ENCODE measurements at places on chromosomes 1 and 21. TPM values are rescaled to one million over a fixed set of nuclear protein-coding genes. Genes with fewer than 3 reads are reported as not detected.
A peak's percentile ranks its signal among the peaks of the same experiment; 100 is the strongest.

DNA sequence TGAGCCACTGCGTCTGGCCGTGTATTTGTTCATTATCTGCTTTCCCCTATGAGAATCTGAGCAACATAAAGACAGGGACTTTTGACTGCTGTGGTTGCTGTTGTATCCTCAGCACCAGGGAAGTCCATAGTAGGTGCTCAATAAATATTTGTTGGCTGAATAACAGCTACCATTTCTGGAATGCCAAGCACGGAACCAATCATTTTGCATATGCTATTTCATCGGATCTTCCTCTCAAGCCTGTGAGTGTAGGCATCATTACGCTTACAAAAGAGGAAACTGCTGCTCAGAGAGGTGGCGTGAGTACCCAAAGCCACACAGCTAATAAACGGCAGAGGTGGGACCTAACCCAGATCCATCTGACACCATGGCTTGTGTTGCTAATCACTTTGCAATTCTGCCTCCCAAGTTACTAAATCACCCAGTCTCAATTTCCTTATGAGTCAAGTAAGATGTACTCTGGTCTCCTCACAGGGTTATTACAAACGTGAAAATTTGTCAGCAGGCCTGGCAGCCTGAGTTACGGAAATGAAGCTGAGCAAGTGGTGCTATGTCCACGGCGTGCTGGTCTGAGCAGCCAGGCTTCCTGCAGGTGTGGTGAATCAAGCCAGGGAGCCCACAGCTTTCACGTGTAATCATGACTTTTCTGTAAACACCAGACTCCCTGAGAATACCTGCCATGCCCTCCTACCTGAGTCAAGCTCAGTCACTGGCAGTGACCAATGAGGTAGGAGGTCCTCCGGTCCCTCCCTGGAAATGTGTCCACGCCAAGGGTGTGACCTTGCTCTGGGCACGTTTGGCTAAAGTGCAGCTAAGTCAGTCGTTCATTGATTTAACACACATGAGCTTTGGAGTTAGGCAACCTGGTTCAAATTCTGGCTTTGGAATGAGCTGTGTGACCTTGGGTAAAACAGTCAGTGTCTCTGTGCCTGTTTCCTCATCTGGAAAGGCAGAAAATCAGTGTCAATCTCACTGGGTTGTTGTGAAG is 4.8 kb upstream of the RHCE start:
- peak; percentile 19 for DNase-seq
- H3K27me3 ChIP-seq = no peaks in the 10 kb centered on the region
- H3K4me1 ChIP-seq = peaks cover 29% of the 10 kb centered on the region
- H3K36me3 ChIP-seq = no peaks in the 10 kb centered on the region

The TAS1R3 gene
- 0.15 TPM for total RNA-seq

The TARS2 gene
- total RNA-seq = 22.8 TPM

- H3K4me3 ChIP-seq = no peak overlapping the region
- peaks cover 82% of the 10 kb centered on the region for H3K4me1 ChIP-seq
- H3K36me3 ChIP-seq = peaks cover 3% of the 10 kb centered on the region
- no peak for DNase-seq
Measured at GRCh38 chr1:150477320-150477719, 9.9 kb upstream of the TARS2 start.

The NR1I3 gene
- total RNA-seq = 0.95 TPM

GRCh38 chr1:212315907-212316306 is 30.7 kb downstream of the PPP2R5A start:
- H3K27ac ChIP-seq = no peak overlapping the region
- H3K4me3 ChIP-seq = no peak overlapping the region
- peak; percentile 7 for DNase-seq
- H3K4me1 ChIP-seq = no peaks in the 10 kb centered on the region
- H3K27me3 ChIP-seq = no peaks in the 10 kb centered on the region

The CIART gene
- not detected for total RNA-seq

The NEK2 gene
- total RNA-seq = 40.8 TPM

The PHLDA3 gene
- total RNA-seq = 33.6 TPM

GRCh38 chr21:46247699-46248421 is 19.3 kb upstream of the LSS start:
- no peaks in the 10 kb centered on the region for H3K27me3 ChIP-seq
- no peak overlapping the region for H3K4me3 ChIP-seq
- peaks cover 5% of the 10 kb centered on the region for H3K4me1 ChIP-seq
- H3K27ac ChIP-seq = no peak overlapping the region
- H3K36me3 ChIP-seq = peaks cover 85% of the 10 kb centered on the region
